Stimulated activated CD4-positive, alpha-beta T cell treated with anti-CD3 and anti-CD28 coated beads, Interleukin-1b, Interleukin-23, amount 100 ng/mL, for 24 hours (primary cell): ENCODE measurements at places on chromosomes 12 and 14.

- DNase-seq, result no peak
Measured at GRCh38 chr14:63564318-63564717, 21.1 kb upstream of the PPP2R5E start.

GRCh38 chr14:63375769-63376168 lies 57.0 kb upstream of the GPHB5 start:
- no peak for DNase-seq

GRCh38 chr14:92702441-92702918 lies 45.9 kb downstream of the LGMN start:
- DNase-seq, result no peak

DNA sequence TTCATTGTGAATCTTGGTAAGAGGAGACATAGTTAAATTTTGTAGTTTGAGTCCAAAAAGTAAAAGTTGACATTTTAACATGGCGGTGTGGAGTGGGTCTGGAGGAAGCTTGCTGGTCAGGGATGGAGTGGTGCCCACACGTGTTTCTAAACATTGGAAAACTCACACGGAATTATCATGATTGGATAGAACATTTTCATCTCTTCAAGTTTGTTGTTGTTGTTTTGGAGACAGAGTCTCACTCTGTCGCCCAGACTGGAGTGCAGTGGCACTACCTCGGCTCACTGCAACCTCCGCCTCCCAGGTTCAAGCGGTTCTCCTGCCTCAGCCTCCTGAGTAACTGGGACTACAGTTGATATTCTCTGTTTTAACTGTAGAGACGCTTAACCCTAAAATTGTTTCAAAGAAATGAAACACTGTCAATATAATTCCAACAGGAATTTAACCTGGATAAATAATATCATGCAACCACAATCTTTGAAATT lies 502 bp upstream of the MBIP start:
- DNase-seq, result peak; percentile 1

GRCh38 chr12:27674989-27675388 lies 21.3 kb upstream of the REP15 start:
- no peak for DNase-seq

GRCh38 chr14:81147140-81147897 lies 73.4 kb downstream of the GTF2A1 start:
- no peak for DNase-seq

DNA sequence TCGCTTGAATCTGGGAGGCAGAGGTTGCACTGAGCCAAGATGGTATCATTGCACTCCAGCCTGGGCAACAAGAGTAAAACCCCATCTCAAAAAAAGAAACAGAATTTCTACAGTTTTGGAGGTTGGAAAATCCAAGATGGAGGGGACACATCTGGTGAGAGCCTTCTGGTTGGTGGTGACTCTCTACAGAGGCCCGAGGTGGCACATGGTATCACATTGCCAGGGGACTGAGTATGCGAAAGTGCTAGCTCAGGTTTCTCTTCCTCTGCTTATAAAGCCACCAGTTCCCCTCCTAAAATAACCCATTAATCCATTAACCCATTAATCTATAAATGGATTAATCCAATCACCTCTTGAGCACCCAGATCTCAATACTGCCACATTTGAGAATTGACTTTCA lies 70.8 kb upstream of the DACT1 start:
- DNase-seq, result no peak

- no peak for DNase-seq
Measured at GRCh38 chr14:103022685-103023044, 34.7 kb downstream of the CDC42BPB start.

- peak; percentile 67 for DNase-seq
Measured at GRCh38 chr12:130818635-130819576, 20.1 kb downstream of the STX2 start.

- DNase-seq, result no peak
Measured at GRCh38 chr14:98501335-98501734, 770.7 kb downstream of the BCL11B start.

DNA sequence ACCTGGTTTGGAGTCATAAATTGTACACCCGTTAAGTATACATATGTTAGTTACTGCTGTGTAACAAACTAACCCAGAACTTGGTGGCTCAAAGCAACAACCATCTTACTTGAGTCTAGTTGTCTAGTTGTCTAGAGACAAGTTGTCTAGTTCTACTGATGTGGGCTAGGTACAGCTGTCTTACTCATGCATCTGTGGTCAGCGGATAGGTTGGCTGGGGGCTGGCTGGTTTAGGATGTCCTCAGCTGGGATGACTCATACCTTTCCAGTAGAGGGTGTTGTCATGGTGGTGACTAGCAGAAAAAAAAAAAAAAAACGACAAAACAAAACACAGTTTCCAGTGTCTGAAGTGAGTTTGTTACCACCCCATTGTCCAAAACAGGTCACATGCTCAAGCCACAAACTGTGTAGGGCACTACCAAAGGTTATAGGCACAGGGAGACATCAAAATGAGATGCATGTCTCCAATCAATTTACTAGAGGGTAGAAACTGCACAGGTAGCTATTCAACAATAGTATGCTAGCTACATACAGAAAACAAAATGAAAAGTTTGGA lies 680.3 kb downstream of the MED13L start:
- no peak for DNase-seq

DNA sequence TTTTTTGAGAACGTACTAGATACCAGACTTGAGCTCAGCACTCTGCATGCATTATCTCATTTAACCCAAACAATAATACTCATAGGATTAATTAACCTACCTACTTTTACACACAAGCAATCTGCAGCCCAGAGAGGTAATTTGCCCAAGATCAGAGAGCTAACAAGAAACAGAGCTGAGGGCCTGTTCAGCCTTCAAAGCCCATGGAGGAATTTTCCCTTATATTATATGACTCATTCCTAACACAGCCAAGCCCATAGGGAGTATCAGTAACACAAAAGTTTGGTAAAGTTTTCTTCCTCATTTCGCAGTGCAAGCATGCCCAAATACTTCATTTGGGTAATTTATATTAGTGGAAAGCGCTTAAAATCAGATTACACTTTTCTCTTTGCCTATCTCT lies 94.7 kb downstream of the GALC start:
- DNase-seq, result no peak

DNA sequence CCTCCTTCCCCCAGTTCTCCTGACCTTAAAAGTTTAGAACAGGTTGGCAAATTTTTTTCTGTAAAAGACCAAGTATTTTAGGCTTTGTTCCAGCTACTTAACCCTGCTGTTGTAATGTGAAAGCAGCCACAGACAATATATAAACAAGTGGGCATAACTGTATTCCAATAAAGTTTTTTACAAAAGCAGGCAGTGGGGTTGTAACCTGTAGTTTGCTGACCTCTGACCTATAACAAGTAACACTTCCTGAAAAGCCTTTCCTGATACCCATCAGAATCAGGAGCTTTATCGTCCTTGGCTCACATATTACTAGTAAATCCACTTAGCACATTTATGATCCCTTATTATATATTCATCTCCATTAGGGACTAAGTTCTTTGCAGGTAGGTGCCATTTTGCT lies 13.1 kb upstream of the SMARCC2 start:
- DNase-seq, result no peak

DNA sequence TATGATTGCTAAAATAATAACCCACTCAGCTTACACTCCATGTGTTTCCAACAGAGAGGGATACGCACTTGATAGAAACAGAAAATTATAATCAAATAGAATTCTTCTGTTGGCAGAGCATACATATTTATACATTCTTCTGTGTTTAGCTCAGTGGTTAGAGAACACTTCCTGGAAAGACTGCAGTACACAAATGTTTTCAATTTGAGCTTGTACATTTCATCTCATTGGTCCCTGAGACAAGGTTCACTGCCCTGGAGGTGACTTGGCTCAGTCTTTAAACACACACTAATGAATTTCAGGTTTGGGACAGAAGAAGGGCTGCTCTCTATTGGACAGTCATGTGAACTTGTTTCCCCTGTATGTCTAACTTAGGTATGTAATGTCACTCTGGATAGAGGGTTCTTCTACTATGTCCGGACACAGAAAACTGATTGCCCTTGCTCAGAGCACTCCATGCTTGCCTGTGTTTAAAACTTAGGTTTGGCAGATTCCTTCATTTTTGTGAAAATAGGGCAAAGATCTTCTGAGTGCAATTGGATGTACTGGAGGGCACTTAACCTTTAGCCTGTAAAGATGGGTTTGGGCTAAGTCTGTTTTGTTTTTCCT lies 22.9 kb downstream of the PROX2 start:
- DNase-seq, result no peak

GRCh38 chr12:67517181-67517887 lies 131.2 kb upstream of the DYRK2 start:
- DNase-seq, result no peak

DNA sequence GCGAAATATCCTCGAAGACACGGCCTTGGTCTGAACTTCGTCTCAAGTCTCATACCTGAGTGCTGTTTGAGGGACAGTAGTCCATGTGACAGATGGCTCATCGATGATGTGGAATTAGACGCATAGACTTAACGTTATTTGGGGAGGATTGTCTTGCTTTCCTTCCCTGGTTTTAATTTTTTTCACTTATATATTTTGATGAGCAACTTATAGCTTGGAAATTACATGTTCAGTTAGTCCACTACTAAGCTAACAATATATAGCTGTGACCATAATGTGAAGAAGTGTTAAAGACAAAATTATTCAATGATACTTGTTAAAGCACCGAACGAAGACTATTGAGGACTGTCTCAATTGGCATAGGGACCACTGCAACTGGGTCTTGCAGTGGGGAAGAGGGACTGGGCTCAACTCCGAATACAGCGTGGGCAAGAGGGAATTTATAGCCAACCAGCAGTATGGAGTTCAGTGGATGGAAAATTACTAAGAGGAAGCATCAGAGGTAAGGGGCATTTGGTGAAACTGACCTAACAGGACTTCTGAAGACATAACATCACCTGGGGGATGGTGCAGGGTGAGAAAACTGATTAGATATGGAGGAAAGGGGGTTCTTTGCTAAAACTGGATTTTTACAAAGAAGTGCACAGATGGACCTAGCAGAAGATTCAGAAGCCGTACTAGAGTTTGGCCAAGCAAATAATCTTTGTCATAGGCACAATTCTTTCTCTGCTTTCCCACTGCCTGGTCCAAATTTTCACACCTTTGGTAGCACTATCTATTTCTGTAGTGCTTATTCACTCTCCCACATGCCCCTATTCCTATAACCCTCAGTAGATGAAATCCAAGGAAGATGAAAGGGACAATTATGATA lies 910 bp upstream of the TM7SF3 start:
- no peak for DNase-seq

DNA sequence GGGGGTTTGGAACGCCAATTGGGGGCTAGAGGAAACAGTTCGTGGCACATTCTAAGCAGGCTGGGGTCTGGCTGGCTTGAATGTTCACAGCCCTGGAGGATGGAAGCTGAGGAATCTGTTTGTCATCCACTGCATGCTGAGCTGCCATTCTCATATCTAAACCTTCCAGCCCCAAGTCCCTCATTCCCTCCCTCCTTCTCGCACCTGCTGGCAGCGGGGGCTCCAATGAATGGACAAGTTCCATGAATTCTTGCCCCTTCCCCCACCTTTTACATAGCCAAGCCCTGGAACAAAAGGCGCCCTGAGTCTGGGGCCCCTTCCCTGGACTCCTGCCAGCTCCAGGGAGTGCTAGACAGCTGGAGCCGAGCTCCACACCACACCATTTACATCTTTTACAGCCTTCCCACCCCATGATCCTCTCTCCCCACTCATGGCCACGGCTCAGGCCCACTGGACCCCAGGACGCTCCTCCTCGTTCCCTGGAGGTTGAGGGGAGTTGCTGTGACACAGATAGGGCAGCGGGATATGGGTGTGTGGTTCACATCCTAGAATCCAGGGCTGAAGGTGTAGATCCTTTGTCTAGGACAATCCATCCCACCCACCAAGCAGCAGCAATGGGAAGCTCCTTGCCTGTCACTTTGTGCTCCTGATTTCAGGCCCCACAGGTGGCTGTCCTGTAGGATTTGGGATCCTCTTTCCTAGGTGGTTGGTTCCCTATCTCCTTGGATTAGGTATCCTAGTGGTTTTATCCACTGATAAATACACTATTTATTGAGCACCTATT lies 21.7 kb upstream of the VRTN start:
- no peak for DNase-seq

GRCh38 chr12:119036878-119037825 lies 55.8 kb downstream of the SRRM4 start:
- DNase-seq, result no peak
